PC-3 (cell line): ENCODE measurements at places on chromosomes 7 and 10. TPM values are rescaled to one million over a fixed set of nuclear protein-coding genes. Genes with fewer than 3 reads are reported as not detected.

Gene CALHM3
- 2.3 and 4.1 TPM in 2 replicates for total RNA-seq

Gene EFCAB10
- 0.18 TPM in 1 of 2 replicates, not detected in the other for total RNA-seq

Gene WEE2
- total RNA-seq: not detected in 2 replicates

Gene SPDYE6
- total RNA-seq: not detected in 2 replicates

DNA sequence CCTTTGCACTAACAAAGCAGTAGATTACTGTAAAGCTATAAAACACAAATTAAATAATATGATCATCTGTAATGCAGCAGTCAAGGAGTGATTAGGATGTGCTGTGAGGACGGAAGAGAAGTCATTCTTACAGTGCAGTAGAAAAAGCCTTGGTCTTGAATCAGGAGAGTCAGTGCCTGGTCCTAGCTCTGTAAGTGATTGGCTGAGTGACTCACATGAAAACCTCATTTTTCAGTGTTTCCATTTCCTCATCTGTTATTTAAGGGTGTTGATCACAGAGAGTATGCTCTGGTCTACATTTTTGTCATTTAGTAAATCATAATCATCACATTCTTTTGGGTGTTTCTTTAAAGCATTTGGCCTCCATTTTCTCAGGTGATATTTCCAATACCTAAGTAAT lies 717.8 kb downstream of the LRMDA start:
- no peak for DNase-seq

DNA sequence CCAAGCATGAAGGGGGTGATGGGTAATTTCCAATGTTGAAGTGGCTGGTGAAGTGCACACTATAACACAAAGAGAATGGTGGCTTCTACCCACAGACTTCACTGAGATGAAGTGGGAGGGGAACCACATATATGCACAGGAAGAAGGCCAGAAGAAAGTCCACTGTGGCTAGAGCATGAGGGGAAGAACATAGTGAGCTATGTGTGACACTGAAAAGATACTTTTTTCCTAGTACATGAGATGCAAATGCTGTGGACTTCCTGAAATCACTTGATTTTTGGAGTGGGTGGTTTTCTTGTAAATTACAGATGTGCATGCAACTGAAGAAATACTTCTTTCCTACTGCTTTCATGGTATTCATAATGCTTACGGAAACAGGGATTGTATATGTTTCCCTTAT lies 115.6 kb upstream of the PHYHIPL start:
- no peak for DNase-seq

- DNase-seq: no peak
These were observed 34.5 kb downstream of the MTPN start for GRCh38 chr7:135942614-135943013.

- peak; percentile 23 for DNase-seq
These were observed 88.1 kb downstream of the GSAP start for GRCh38 chr7:77327932-77328628.

DNA sequence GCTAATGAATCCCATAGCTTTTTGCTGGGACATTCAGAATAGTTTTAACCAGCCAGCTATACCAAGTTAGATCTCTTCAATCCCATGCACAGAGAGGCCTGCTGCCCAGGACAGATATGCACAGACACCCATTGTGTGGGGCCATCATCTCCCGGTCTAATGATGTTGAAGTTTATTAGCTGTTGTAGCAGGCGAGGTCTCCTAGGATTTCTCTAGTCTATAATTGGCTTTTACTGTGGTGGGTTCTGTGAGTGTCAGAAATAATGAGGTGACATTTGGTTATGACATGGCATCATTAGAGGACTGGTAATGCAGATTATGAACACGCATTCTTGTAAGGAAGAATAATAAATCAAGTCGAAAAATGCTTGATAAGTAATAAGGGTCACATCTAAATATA lies 81.4 kb upstream of the PLPP4 start:
- no peak for DNase-seq

DNA sequence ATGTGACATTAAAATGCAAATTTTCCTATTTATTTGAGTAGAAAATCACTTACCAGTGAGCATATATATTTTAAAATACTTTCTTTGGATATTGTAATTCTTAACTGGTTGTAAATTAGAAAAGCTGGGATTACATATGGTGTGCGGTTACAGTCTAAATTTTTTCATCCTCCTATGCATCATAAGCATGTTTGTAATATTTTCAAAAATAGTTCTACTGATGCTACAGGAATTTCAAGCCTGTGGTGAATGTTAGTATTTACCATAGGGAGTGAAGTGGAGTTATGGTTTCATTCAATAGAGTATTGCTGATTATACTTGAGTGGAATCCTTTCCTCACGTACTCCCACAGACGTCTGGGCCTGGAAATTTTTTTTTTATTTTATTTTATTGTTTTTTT lies 34.6 kb upstream of the ST7 start:
- no peak for DNase-seq

GRCh38 chr10:125112697-125113494 lies 47.5 kb downstream of the CTBP2 start:
- no peak for DNase-seq

GRCh38 chr7:135447748-135448147 lies 62.2 kb downstream of the CNOT4 start:
- DNase-seq: no peak

DNA sequence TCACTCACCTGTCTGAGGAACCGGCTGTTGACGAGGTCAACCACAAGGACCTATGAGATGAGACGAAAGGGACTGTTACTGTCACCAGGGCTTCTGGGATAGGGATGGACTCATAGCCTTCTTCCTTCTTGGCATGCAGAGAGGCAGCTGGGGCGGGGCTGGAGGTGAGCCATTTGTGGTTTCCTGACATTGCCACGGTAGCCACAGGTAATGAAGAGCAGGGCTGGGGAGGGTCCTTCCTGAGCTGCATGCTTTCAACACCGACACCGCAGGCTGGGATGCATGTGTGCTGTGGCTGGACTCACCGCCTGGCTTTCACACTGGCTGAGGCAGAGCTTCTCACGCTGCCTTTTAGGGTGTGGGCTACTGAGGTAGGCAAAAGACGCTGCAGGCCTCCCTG lies 46.4 kb upstream of the MKRN1 start:
- DNase-seq: peak; percentile 83

- DNase-seq: no peak
These were observed at the start of gene C10orf71 for GRCh38 chr10:49298983-49299815. Gene C10orf71 (plus strand): TSS chr10:49299170. CDS start chr10:49322546, 23,376 bp downstream.

DNA sequence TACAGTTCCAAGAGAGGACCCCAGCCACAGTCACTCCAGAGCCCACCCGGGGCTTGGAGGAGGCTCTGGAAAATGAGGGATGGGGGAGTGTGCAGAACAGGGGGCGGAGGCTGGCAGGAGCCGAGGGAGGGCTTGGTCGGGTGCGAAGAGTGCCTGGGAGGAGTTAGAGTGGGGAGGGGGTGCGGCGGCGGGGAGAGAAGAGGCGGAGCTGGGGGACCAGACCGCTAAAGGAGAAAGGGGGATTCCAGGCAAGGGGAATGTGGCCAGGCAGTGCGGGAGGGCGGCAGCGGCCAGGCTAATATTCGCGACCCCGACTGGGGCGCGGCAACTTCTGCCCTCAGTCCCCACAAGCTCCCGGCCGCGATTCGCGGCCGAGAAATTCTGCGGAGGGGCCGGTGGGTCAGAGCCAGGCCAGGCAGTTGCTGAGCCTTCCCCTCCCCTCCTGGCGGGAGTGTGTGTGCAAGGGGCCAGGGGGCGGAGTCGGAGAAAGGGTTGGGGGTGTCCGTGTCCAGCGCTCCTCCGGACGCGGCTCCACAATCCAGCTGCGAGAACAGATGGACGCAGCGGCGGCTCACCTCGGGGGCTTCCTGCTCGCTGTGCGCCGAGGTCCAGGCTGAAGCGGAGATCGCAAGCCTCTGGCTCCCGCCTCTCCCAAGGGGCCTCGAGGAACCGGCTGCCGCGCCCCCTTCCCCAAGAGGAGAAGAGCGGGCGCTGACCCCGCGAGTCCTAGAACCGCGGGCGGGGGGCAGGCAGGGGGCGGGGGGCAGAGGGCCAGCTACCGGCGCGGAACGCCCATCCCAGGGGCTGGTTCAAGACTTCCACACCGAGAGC lies 612 bp upstream of the SLC18A3 start:
- DNase-seq: no peak

DNA sequence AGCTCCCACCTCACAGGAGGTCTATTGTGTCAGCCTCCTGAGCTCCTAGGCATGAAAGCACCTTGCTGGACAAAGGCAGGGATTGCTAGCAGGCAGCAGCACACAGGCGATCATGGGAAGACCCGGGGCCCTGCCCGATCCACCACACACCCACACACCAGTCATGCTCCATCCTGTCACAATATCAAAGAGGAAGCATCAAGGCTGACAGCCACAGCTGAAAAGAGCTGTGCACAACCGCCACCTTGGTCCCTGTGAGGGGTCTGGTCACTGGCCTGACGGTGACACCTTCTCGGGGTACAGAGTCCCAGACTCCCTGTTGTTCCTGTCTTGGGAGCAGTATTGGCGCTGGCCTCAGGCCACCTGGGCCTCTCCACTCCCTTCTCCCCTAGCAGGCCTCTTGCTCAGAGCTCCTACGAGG lies 89.7 kb upstream of the RET start:
- DNase-seq: no peak

- no peak for DNase-seq
These were observed 49.1 kb upstream of the STEAP1B start for GRCh38 chr7:22549051-22549450.

DNA sequence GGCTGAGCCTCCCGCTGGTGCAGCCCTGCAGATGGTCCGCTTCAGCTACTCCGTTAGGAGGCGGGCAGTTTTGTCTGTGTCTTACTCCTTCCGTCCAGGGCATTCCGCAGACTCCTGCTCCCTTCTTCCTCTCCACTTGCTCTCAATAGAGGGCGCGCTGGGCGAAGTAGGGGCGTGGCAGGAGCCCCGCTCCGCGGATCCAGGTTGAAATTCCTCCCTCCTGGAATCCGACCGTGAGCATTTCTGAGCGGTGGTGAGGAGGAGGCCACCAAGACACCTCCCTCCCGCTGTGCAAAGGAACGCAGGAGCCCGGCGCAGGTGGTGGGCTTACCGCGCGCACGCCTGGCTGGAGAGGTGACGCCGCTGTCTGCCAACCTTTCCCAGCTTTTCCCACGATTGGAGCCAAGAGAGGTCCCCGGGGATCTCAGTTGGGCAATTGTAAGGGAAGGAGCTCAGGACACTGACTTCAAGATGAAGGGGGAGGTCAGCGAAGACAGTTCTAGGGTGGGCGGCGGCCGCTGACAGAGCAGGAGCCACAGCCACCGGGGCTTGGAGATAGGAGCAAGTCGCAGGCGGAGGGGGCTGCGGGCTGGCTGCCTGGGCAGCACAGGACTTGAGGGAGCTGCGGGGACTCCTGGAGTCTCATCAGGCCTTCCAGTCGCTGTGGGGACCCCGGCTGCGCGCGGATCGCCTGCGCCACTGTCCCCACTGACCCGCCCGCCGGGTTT lies 1011.3 kb downstream of the XPNPEP1 start:
- DNase-seq: peak; percentile 82
